A549 treated with RU486 at 1 μM for 4 hours (cell line): ENCODE measurements at places on chromosomes 7 and 10. TPM values are rescaled to one million over a fixed set of nuclear protein-coding genes. Genes with fewer than 3 reads are reported as not detected.

The ADCK2 gene
- total RNA-seq: 16.0 to 20.3 TPM (median 16.8 TPM) in 5 replicates

The OR2A2 gene
- not detected in 5 replicates for total RNA-seq

The SPDYE2B gene
- not detected in 5 replicates for total RNA-seq

The ZNF487 gene
- total RNA-seq: 6.1 to 8.9 TPM (median 7.4 TPM) in 5 replicates

The VWA2 gene
- total RNA-seq: not detected in 5 replicates

The NACAD gene
- 0.12 to 0.48 TPM (median 0.29 TPM) in 5 replicates for total RNA-seq

The FAM221A gene
- total RNA-seq: 0.21 to 0.42 TPM (median 0.25 TPM) in 5 replicates

The RADIL gene
- 0.98 to 2.7 TPM (median 1.9 TPM) in 5 replicates for total RNA-seq
